ENCODE measurements at places on chromosomes 1 and 21.

DNA sequence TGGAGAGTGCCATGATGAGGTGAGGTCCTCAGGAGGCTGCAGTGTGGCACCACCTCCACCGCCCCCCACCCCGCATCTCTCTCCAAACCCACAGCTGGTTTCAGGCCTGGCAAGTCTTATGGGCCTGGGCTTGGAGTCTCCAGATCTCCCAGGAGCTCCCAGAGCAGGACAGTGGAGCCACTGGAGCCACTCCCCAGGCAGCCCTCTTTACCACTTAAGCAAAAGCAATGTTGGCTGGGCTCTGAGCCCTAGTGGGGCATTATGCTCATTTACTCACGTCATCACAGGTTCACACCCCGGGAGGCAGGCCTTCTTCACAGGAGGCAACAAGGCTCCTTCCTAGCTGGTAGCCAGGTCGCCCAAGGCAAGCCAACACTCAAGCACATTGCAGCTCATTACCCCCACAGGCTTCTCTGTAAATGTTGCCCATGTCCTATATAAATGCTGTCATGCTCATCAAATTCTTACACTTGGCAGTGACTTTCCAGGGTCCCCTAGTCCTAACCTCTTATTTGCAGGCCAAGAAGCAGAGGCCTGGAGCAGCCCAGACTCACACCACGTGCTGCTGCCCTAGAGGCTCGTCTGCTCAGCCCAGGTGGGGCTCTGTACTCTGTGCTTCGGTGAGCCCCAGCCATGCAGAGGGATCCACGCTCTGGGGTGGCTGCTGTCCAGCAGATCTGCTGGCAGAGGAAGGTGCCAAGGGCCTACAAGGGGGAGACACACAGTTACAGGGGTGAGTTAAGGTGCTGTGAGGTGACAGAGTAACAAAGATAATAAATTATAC is 459.3 kb downstream of the MATN1 start:
- DNase-seq = no peak

GRCh38 chr1:167499664-167500101 is 18.6 kb downstream of the CD247 start:
- DNase-seq = no peak

DNA sequence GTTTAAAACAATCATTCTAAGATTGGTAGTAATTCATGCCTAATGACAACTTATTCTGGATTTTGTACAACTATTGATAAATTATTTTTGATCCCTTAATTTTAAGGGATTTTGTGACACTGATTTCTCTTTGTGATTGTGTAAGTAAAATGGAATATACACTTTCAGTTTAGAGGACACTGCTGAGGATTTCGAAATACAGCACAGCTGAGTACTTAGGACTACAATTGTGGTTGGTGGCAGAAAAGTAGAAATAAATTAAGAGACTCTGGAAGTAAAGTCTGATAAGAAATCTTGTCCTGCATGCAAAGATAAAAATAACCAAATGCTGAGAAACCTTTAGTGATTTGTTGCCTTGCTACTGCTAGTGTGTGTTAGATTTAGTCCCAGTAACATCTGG is 40.0 kb downstream of the TYW3 start:
- DNase-seq = no peak

- no peak for DNase-seq
These were observed 969 bp downstream of the ACAP3 start for GRCh38 chr1:1306661-1307260.

DNA sequence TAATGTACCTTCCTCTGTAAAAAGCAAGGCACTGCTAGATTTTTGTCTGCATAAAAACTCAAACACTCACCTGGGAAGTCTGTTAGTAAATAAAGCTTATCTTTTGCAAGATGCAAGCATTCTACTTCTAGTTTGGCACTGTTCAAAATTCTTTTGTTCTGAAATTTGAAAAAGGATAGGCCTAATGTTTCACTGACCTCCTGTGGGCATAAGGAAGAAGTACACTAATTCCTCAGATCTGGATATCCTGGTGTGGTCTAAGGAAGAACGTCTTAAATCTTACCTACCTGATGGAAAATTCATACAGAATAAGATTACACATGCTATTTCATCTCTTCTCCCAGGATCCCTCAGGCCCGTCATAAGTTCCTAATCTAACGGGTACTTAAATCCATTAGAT is 93.5 kb upstream of the CAMK1G start:
- DNase-seq = no peak

- no peak for DNase-seq
These were observed 77.9 kb downstream of the TCP10L start for GRCh38 chr21:32507342-32507919.

DNA sequence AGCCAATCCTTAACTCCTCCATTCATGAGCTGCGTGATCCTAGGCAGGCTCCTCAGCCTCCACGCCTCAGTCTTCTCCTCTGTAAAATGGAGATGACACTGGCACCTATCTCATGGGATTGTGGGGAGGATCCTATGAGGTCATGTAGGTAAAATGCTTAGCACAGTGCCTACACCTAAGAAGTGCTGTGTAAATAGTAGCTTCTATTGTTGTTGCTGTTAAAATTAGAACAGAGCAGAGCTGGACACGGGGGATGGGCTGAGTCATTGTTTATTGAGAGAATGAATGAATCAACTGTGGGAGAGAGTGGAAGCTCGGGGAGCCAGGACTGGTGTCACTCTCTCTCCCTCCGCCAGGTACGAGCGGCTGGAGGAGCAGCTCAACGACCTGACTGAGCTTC is 43.0 kb downstream of the TMCC2 start:
- DNase-seq = no peak

DNA sequence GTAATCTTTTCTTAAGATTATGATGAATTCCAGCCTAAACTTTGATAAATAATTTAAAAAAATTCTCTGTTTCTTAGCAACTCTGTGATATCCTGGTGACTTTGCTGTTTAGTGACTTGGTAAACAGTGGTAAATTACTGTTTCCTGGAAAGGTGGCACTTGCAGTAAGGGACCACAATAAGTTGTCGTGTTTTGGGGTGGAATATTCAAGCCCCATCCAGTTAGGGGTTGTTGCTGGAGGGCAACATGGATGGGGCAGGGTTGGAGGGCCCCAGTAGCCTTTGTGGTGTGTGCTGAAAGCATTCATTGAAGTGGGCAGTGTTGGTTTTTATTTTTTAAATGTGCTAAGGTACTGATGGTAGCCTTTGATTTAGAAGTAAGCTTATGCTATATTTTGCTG is 30.3 kb downstream of the PRDM2 start:
- DNase-seq = no peak

GRCh38 chr1:191582169-191582568 is 576.1 kb upstream of the RGS18 start:
- no peak for DNase-seq

- DNase-seq = no peak
These were observed 10.2 kb upstream of the CREG1 start for GRCh38 chr1:167563579-167564246.

- no peak for DNase-seq
These were observed 32.0 kb downstream of the VTCN1 start for GRCh38 chr1:117178756-117179155.

DNA sequence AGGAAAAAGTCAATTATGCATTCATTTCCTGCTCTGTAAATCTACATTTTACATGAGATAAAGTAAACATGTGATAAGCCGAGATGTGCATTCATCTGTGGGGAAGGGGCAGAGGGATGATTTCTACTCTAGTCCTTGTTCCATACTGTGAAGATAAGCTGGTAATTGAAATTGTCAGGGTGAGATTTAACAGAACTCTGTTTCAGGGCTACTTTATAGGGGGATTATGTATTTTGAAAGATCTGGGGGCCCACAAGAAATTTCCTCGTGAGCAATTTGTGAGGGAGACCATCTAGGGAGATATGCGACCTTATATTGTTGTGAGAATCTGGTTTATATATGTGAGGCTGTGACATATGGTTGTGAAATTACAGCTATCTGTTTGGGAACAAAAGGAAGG is 73.1 kb upstream of the KCNK1 start:
- no peak for DNase-seq

GRCh38 chr21:44609193-44609592 is 2.7 kb upstream of the KRTAP10-8 start:
- no peak for DNase-seq

DNA sequence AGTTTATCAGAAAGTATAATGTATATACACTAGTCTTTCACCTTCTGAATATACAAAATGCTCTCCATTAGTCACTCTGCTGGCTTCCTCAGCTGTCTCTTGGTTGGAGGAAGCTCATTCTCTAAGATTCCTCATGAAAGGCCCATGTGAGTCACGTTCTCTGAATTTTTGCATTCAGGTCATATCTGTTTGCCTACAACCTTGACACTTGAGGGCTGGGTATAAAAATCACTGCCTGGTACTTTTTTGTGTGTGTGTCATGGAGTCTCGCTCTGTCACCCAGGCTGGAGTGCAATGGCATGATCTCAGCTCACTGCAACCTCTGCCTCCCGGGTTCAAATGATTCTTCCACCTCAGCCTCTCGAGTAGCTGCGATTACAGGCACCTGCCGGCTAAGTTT is 2.8 kb upstream of the GALNT2 start:
- no peak for DNase-seq

DNA sequence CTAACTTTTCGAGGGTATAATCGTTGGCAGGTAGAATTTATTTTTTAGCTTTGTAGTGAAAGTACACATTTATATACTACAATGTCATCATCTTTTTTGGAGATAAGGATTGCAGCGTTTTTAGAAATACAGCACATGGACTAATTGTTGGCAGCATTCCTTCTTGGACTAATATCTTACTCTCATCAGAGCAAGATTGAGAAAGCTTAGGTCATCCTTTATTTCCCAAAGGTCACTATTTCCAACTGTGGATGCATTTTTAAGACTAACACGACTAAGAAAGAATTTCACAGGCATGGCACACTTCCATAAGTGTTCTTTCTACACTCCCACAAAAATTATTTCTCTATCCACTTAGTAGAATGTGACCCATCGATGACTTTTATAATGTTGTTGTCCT is 732.3 kb downstream of the NCAM2 start:
- no peak for DNase-seq

DNA sequence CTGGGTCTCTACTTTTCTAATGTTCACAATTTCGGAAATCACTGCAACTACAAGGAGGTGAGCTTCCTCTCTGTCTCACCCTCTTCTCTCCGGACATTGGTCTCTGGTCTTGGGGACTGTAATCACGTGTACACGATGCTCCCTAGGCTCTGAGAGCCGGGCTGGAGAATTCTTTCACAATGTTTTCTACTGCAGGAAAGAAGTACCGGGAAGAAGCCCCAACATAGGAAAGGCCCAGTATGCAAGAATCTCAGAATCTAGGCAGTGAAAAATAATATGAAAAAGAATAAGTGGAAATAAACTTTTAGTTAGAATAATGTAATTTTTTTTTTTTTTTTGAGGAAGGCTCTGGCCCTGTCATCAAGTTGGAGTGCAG is 13.5 kb upstream of the HJV start:
- DNase-seq = no peak

DNA sequence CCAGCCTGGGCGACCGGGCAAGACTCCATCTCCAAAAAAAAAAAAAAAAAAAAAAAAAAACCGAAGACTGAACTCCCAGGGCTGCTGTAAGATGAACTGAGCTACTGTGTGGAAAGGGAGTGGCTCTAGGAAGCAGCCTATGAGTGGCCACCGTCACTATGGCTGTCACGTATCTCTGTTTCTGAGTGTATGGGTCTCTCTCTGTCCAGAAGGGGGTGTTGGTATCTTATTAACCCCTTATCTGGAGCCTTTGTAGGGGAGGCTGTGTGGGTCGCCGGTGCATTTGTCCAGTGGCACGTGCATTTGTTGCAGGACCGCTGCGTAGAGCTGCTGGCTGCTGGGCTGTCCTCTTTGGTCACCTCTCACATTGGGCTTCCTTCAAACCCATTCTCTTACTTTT is 326.6 kb downstream of the CAMTA1 start:
- DNase-seq = no peak

DNA sequence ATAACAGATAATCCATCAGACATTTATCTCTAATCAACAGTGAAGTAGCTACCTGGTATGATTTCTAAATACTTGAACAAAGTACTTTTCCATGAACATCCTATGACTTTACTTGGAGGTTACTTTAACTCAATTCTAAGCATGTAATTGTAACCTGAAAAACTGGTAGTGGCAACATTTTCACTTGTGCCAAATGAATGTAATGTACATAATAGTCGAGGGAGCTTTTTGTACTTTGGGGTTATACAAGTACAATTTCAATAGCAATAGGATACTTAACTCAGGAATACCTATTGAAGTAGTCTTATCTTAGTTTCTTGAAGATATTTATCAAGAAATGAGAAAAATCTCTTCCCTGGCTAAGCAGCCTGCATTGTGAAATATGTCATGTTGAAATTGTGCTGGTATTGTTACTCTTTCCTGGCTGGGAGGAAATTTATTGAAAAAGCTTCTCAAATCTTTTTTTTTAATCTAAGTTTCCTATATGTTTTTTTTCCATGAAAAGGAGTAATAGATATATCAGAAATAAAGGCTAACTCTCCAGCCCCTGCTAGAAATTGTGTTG is 33.7 kb upstream of the CACYBP start:
- no peak for DNase-seq

All from renal pelvis (tissue), 12 donors.